COLO829 (cell line): ENCODE measurements at places on chromosomes 11 and 22.

DNA sequence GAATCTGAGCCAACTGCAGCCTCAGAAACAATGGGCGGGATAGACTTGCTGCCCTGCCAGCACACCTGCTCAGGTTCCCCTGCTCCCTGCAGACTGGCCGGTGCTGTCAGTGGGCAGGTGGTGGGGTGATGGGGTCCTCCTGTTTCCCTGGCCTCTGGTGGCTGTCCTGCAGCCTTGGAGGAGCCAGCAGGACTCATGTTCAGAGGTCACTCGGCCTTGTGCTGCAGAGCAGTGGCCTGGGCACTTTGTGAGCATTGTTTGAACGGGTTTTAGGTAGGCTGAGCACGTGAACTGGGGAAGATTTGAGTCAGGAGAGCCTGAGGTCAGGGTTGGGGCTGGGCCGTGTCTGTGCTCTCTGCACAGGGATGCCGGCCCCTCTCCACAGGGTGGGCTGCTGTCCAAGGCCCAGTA, 17.6 kb downstream of the PPIL2 start:
- DNase-seq, result no peak

- DNase-seq, result no peak
Measured at GRCh38 chr11:31419669-31420068, 50.0 kb downstream of the DNAJC24 start.

GRCh38 chr22:46201059-46201757, 48.9 kb downstream of the CDPF1 start:
- DNase-seq, result peak; percentile 34

DNA sequence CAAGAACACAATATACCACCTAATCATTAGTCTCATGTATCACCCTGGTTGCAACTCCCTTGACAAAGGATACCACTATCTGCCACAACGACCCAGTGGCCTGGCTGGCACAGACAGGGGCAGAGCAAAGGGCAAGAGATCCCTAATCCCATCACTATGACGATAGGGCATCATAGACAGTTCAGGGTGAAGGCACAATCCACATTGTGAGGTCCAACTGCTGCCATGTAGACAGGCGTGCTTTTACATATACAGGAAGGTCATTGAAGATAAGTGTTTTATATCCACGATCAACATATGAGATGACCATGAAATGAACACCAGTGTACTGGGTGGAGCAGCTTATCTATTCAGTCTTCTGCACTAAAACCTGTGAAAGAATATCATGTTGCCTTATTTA, 94.6 kb downstream of the IGLL1 start:
- no peak for DNase-seq

DNA sequence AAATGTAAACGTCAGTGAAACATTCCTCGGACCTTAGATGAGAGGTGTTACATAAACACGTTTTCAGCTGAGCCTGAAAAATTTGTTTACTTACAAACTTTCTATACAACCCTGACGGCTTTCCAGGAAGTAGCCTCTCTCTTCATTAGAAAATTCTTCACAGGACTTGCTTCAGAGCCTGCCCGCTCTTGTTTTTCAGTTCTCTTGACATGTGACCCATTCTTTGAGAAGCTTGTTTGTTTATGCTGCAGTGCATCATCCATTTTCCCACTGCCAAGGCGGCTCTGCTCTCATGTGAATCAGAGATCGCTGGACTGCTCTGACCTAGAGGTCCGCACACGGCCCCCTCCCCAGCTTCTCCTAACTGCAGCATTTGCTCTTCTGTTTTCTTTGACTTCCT, 47.9 kb upstream of the ARHGAP42 start:
- peak; percentile 40 for DNase-seq
